ENCODE measurements at places on chromosomes 11 and 22. TPM values are rescaled to one million over a fixed set of nuclear protein-coding genes. Genes with fewer than 3 reads are reported as not detected.

The MS4A3 gene
- not detected for total RNA-seq

The OR6A2 gene
- not detected for total RNA-seq

The TRIM49 gene
- not detected for total RNA-seq

The CCDC116 gene
- not detected for total RNA-seq

The OR6M1 gene
- total RNA-seq = not detected

The OR4C6 gene
- total RNA-seq = not detected

The DEUP1 gene
- not detected for total RNA-seq

The TMEM126B gene
- total RNA-seq = 34.1 TPM

The APOA1 gene
- 2.2 TPM for total RNA-seq

The NKAPD1 gene
- total RNA-seq = 11.8 TPM

The KREMEN1 gene
- 24.6 TPM for total RNA-seq

The SCGB1C1 gene
- not detected for total RNA-seq

The PACSIN3 gene
- 59.4 TPM for total RNA-seq

The OR51B5 gene
- 1.2 TPM for total RNA-seq

The STK33 gene
- 11.5 TPM for total RNA-seq

The STIP1 gene
- 91.3 TPM for total RNA-seq

The OR51I1 gene
- total RNA-seq = not detected

The TMEM132A gene
- 6.1 TPM for total RNA-seq

The RGL4 gene
- not detected for total RNA-seq

The ART1 gene
- not detected for total RNA-seq

The APOC3 gene
- not detected for total RNA-seq

The DDX25 gene
- not detected for total RNA-seq

The OR5D18 gene
- total RNA-seq = not detected

The FBLN1 gene
- 1,019 TPM for total RNA-seq

The C11orf65 gene
- total RNA-seq = 0.25 TPM

The MCAM gene
- 295 TPM for total RNA-seq

The LMO2 gene
- 26.5 TPM for total RNA-seq

The MUC5AC gene
- total RNA-seq = not detected

The KRTAP5-1 gene
- not detected for total RNA-seq

The OR8D1 gene
- not detected for total RNA-seq

The LRRC10B gene
- 0.74 TPM for total RNA-seq

The GAL3ST3 gene
- total RNA-seq = not detected

The KRTAP5-8 gene
- not detected for total RNA-seq

The KIAA1671 gene
- total RNA-seq = 54.0 TPM

The CCDC73 gene
- total RNA-seq = not detected

The C11orf52 gene
- total RNA-seq = 1.5 TPM
